ENCODE measurements at places on chromosomes 1 and 21.

GRCh38 chr1:75171876-75172275 lies 37.7 kb downstream of the LHX8 start:
- DNase-seq: no peak

GRCh38 chr1:112800289-112800688 lies 85.2 kb upstream of the PPM1J start:
- no peak for DNase-seq

- no peak for DNase-seq
Observed at GRCh38 chr1:48916130-48917069, 139.7 kb upstream of the BEND5 start.

GRCh38 chr1:48851638-48852037 lies 74.9 kb upstream of the BEND5 start:
- no peak for DNase-seq

GRCh38 chr1:234647245-234647644 lies 37.3 kb upstream of the IRF2BP2 start:
- no peak for DNase-seq

GRCh38 chr1:74790453-74790852 lies 57.5 kb downstream of the TYW3 start:
- DNase-seq: no peak

DNA sequence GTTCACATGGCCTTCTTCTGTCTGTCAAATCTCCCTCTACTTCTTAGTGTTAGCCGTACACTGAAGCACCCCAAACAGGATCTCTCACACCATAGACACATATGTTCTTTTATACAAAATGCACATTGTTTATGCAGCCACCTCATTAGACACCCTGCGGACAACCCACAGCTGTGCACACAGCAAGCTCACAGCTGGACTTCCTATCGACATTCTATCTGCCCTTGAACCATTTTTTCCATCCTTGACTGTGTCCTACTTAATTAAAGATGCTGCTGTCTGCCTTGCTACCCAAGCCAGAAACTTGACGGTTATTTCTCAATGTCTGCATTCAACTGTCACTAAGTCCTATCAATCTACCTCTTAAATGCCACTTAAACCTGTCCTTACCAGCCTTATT lies 3.2 kb upstream of the ZBTB21 start:
- DNase-seq: no peak

DNA sequence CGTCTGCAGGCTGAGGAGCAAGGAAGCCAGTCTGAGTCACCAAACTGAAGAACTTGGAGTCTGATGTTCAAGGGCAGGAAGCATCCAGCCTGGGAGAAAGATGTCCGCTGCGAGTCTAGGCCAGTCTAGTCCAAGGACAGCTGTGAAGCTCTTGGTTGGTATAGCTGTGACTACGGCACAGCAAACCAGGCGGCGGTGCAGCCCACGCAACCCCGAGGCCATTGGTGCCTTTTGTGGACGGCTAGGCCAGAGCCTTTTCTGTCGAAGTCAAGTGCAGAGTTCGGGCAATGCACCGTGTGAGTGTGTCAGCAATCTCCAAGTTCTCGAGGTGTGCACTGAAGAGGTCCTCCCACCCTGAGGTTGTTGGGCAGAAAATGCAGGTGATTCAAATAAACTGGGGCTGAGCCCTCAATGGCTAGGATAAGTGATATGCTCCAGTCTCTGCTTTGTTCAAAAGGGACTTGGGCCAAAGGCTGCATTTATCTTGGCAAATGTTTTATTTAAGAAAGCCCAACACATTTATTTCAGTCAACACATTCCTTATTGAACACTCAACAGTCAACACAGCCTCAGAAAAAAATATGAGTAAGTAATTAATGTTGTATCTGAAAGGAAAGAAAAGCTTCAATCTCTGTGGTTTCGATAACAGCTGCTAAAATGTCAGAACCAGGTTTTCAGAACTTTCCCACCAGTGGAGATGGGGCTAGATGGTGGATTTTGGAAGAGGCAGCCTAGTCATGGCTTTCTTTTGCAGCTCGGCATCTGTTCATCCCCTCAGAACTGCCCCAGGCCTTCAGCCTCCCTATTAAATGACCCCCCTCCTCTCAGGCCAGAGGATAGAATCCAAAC lies 78.1 kb upstream of the COX20 start:
- no peak for DNase-seq

GRCh38 chr1:156516821-156517220 lies 16.2 kb upstream of the MEF2D start:
- no peak for DNase-seq

DNA sequence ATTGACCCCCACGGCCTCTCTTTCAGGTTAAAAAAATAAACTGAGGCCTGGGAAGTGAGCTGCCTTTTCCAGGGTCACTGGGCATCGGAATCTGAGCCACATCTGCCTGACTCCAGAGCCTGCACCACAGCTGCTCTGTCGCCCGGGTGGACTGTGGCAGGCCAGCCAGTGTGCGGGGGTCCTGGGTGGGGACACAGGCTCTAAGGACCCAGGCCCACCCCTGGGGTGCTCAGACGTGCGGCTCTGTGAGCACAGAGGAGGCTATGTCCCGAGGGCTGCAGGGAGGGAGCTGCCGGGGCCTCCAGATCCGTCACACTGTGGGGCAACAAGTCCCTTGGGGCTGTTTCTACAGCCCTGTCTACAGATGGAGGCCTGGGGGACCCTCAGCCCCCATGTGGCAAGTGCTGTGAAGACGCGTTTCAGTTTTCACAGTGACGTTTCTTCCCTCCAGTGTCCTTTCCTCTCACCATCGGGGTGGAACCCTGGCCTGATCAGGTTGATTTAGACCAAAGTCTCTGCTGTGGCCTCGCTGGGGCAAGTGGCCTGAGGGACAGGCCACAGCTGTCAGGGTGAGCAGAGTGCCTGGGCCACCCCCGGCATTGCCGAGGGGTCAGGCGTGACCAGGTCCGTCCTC lies 39.2 kb upstream of the ACTRT2 start:
- DNase-seq: no peak

- DNase-seq: no peak
Observed at GRCh38 chr1:230197644-230198567, 130.9 kb downstream of the GALNT2 start.

DNA sequence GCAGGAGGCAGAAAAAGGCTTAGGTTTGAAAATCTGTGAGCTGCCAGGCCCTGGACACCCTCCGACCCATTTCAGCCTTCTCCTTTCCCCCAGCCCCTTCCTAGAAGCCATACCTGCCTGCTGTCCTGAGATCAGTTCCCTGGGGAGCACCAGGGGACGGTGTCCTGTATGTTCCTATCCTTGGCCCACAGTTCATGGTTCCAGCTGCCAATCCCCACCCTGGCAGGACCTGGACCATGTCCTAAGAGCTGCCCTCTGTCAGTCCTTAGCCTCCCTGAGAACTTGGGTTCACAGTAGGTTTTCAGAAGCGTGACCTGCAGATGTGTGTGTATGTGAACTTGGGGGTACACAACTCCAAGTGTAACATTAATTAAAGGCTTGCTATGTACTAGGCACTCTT lies 3.8 kb downstream of the TCEA3 start:
- no peak for DNase-seq

DNA sequence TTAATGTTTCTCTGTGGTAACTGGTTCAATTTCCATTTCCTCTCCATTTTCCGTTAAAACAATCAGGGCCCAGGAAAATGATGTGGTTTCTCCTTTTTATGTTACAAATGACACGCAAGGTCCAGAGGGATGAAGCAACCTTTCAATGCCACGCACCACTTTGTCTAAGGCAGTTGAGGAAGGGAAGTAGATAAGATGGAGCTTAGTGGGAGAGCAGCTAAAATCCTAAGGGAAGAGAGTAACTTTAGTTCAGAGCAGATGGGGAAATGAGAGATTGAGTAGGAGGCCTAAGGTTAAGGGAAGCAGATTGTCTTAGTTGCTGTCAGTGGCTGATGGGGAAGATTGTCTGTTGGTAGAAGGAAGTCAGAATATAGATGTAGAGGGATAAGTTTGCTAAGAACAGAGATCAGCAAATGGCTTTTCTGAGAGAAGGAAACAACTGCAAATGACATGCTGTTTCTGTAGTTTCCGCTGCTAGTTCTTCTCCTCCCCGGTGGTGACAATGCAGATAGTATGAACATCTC lies 660 bp downstream of the CD1C start:
- DNase-seq: no peak

GRCh38 chr1:237751090-237751489 lies 139.6 kb downstream of the ZP4 start:
- no peak for DNase-seq

GRCh38 chr1:110606657-110607535 lies 738 bp upstream of the KCNA2 start:
- no peak for DNase-seq

GRCh38 chr1:101431956-101432510 lies 195.2 kb downstream of the S1PR1 start:
- no peak for DNase-seq

- no peak for DNase-seq
Observed at GRCh38 chr1:117586747-117587498, 18.9 kb upstream of the TENT5C start.

GRCh38 chr1:4444086-4444485 lies 210.3 kb upstream of the AJAP1 start:
- no peak for DNase-seq

- DNase-seq: no peak
Observed at GRCh38 chr1:217718873-217719272, 87.7 kb downstream of the SPATA17 start.

DNA sequence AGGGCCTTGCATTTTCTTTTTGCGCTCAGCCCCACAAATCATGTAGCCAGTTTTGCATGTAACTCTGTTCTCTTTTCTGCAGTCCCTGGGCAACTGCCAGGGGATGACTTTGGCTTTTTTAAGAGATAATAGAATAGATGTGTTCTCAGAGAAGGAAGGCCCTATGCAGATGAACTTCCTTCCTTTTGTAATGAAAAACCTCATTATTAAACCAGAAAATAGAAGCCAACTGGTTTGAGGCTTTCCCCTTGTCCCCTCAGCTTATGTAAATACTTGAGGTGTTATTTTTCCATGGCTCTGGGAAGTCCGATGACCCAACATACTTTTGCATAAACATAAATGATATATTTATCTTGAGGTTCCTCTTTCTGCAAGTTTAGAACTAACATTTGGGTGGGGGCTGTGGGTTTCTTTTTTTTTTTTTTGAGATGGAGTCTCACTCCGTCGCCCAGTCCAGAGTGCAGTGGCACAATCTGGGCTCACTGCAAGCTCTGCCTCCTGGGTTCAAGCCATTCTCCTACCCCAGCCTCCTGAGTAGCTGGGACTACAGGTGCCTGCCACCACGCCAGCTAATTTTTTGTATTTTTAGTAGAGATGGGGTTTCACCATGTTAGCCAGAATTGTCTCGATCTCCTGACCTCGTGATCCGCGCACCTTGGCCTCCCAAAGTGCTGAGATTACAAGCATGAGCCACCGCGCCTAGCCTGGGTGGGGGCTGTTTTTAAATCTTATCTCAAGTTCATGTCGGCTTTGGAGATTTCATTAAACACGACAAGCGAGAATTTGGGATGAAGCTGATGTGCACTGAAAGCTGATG lies 14.4 kb upstream of the FCRL5 start:
- DNase-seq: no peak

DNA sequence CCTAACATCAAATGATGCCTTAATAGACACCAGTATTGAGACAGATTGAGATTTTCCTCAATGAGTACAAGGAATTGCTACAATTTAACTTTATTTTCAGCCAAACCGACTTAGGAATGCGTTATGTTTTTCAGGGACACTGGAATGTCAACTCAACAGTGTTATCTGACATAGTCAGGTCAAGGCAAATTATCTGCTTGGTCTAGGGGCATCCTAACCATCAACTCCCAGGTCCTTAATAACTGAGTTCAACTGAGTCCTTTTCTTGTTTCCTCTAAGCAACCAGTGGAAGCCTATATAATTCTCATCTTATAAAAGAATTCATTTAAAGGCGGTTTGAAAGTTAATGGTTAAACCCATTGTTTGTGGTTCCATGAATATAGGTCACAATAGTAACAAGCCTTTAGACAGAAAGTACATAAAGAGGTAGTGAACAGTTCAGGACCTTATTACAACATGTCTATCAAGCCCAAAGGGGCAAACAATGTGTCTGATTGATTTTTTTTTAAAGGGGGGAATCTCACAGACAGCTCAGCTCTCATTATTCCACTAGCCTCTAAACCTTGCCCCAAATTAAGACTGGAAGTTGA lies 32.3 kb upstream of the NR5A2 start:
- DNase-seq: no peak

DNA sequence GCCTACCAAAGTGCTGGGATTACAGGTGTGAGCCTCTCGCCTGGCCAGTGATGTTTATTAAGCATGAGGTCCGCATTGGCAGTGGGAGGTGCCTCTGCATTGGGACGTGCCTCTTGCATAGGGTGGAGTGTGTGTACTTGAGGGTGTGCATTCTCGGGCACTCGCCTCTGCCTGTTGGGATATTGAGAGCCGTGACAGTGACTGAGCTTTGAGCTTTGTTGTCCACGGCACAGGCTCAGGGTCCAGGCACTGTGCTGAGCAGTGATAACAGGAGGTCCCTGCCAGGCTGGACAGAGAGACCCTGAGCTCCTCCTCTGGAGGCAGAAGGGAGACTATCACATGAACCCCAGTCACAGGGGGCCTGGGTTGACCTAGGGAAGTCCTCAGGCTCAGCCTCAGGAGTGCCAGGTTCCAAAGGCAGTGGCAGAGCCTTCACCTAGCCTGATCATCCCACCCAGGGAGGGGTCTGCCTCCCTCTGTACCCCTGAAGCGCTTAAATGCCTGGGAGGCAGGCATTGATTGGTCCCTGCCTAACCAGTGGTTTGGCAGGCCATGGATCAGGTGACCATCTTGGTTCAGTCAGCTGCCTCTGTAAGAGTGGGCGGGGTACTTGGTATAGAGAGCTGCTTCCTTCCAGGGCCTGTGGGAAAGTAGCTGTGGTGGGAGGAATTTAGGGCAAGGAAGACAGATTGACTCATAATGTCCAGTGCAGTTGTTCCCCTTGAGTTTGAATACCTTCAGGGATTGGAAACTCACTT lies 213.8 kb upstream of the TMEM51 start:
- no peak for DNase-seq

DNA sequence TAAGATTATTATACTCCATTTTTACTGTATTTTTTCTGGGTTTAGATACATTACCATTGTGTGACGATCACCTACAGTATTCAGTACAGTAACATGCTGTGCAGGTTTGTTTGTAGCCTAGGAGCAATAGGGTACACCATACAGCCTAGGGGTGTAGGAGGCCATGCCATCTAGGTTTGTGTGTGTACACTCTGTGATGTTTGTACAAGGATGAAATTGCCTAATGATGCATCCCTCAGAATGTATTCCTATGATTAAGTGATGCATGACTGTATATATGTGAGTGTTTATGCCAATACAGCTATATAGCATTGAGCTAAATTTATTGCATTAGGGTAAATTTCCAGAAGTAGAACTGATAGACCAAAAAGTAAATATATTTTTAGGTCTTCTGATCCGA lies 23.3 kb downstream of the TUFT1 start:
- no peak for DNase-seq

DNA sequence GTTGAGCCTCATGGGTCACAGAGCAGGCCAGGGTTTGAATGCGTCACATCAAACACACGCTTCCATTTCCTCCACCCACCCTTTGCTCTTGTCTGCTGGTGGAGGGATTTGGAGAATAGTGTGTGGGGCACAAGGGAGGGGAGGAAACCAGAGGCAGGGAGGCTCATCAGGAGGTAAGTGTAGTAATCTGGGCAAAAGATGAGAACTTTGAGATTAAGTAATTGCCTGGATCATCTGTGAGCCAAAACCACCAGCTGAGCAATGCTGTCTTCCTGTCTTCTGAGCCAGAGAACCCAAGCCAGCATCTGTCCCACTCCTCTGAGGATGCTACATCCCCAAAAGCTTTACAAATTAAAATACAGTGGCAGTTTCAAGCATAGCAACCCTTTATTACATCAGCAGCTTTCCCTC lies 45.2 kb downstream of the C8B start:
- DNase-seq: no peak
